ENCODE measurements at places on chromosomes 6 and 20. TPM values are rescaled to one million over a fixed set of nuclear protein-coding genes. Genes with fewer than 3 reads are reported as not detected.

Gene ARFGEF3
- total RNA-seq, result 8.0 TPM

Gene BTN1A1
- not detected for total RNA-seq

GRCh38 chr6:35804996-35805736 is at the start of gene LHFPL5:
Gene LHFPL5 (plus strand): TSS chr6:35805352. CDS start chr6:35805671, 319 bp downstream.
- ATAC-seq, result peak; percentile 71

Gene HDAC2
- 95.7 TPM for total RNA-seq

Gene FHL5
- total RNA-seq, result not detected

Gene SNAI1
- total RNA-seq, result not detected

DNA sequence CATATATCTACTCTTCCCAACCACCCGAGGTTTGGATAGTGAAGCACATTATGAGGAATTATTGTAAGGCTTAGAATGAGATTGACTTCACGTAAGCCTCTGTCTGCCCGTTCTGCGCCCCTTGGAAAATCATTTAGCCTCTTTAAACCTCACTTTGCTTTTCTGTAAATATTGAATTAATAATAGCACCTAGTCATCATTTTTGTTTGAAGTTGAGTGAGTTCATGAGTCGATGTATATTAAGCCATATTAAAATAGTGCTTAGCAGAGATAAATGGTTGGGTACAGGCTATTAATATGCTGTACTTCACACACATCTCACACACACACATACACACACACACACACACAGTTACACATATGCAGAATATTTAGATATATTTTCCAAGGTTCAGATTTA is 344.8 kb upstream of the EYS start:
- no peak for ATAC-seq

DNA sequence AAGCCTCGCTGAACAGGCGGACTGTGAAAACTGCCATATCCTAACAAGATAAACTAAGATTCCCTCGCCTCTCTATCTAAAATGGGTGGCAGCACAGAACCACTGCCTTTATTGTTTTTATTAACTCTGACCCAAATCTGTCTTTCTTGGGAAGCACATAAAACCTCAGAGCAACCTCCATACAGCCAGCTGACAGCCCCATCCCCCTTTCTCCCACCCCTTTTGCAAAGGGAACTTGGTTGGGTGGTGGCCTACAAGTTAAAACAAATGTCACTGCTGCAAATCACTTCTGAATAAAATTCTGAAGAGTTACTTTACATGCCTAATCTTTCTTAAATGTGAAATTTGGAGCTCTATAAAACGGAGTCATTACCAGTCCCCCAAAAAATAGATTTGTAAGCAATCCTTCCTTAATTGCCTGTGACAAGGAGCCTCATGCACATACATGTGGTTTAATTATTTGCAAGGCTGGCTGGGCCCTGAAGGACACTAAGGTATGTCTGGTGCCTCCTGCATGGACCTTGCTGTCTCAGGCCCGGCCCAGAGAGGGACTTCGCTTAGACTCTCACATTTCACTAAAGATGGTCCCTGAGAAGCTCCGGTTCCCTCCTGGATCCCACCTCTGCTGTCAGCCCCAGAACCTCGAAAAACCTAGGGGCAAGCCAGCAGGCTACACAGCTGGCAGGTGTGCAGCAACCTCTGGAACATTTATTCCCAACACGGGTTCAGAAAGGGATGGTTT is 21.7 kb downstream of the PXDC1 start:
- ATAC-seq, result no peak
